ENCODE measurements at places on chromosomes 7 and 10.

DNA sequence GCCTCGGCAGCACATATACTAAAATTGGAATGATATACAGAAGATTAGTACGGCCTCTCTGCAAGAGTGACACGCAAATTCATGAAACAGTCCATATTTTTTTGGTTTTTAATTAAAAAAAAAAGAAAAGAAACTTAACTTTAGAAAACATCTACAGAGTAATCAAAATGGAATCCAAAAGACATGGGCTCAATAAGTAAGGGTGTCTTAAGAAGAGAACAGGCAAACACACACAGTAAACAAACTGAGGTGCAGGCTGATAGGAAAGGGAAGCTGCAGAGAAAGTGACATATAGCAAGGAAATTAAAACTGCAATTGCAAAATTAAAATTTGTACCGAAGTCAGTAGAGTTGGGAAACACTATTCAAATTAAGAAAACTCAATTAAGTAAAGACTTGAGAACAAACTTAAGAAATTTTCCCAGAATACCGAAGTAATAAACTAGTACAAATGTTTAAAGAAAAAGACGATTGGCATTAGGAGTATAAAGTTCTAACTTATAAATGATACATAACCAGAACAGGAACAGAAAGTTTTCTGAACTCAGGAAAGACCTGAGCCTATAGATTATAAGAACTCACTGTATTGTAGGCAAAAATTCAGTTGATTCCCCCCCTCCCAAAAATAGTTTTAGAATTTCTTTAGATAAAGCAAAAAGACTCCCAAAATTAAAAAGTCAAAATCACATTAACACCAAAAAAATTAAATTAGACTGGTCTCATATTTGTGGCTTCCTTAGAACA, 16.3 kb downstream of the MTPN start:
- no peak for DNase-seq

DNA sequence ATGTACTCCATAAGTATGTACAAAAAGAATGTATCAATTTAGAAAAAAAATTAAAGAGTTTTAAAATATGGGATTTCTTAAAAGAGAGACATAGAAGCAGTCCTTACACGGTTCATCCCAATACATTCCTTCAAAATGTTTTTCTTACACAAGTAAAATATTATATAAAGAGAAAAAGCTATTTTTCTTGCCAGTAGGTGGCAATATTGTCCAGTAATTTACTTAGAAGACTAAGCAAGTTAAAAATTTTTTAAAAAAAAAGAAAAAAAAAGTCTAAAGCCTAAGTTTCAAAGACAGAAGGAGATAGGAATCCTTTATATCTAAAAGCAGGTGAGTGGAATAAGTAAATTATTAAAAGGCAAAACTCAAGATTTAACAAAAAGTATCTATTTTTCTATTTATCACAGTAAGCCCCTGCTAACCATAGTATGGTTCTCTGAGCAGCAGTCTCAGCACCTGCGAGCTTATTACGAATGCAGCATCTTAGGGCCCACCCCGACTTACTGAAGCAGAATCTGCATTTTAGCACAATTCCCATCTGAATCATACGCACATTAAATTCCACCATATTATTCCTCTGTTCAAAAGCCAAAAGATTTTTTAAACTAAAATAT, 240.6 kb downstream of the DGKI start:
- no peak for DNase-seq

DNA sequence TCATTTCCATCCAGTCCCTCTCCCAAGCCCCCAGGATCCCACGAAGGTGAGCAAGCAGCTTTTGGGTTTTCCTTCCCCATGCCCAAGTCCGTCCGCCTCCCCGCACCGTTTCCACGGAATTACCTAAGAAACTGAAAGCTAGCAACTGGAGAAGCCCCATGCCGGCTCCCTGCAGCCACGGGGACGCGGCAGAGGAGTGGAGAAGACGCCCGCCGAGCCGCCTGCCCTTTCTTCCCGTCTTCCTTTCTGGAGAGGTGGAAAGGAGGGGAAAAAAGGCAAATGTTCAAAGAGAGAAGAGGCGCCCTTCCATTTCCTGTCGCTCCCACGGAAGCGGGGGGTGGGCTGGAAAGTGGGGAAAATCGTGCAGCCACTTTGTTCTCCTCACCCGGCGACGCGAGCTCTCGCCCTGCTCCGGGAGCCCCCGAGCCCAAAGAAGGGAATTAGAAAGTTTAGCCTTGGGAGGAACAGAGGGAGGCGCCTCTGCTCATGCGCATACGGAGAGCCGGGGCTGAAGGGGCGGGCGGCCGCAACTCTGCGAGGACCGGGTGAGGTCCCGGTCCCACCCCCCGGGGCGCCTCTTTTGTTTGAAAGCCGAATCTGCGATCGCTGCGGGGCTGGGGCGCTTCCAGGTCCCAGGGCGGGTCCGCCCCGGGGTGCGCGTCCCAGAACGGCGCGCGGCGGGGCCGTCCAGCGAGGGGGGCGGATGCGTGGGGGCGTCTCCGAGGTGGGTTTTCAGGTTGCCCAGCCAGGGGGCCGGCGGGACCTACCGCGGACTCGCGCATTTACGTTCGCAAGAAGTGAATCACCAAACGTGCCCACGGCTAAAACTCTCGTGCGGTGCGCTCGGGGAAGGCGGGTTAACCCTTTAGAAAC, at the start of gene LAMB1:
LAMB1 (minus strand) TSS at position 436 of the 873 bp plus-strand sequence; CDS start at position 160, 276 bp downstream.
- peak; percentile 80 for DNase-seq

DNA sequence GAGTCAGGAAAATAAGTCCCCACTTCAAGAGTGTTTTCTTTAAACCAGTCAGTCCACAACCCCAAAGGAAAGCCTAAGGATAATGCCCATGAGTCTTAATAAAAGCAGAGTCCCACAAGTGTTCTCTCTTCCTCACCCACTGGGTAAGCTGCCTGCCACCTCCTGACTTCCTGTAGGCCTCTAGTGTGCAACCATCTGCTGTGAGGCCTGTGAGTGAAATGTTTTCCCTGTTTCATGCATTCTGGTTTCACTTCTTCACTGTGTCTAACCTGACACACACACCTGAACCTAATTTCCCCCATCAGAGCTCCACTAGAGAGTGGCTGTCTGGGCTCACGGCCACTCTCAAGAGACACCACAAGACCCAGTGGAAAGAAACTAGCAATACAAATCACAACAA, 38.9 kb upstream of the GDF10 start:
- no peak for DNase-seq

- DNase-seq = peak; percentile 9
Measured at GRCh38 chr7:1850111-1850975, 180.3 kb downstream of the ELFN1 start.

GRCh38 chr10:52807803-52808202, 35.2 kb upstream of the MBL2 start:
- DNase-seq = no peak

DNA sequence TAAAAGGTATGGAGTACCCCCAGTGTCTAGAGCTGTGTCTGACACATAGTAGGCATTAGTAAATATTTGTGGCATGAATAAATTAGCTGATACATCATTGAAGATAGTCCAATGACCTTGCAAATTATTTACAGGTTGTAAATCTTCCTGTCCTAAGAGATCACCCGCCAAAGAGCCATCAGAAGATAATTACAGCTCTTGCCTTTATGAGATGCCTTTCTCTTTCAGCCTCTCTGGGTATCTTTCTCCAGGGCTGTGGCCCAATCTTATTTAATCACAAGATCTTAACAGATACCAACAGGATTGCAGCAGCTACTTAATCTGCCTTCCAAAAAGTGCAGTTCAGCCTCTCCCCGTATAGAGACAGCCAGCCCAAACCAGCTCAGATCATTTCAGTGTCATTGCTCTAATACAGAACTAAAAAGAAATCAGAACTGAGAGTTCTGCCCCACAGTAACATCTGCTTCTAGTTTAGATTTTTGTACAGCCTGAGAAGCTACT, 41.5 kb downstream of the MYOF start:
- no peak for DNase-seq

- DNase-seq = peak; percentile 59
Measured at GRCh38 chr10:85995791-85996190, 370.8 kb downstream of the GRID1 start.

DNA sequence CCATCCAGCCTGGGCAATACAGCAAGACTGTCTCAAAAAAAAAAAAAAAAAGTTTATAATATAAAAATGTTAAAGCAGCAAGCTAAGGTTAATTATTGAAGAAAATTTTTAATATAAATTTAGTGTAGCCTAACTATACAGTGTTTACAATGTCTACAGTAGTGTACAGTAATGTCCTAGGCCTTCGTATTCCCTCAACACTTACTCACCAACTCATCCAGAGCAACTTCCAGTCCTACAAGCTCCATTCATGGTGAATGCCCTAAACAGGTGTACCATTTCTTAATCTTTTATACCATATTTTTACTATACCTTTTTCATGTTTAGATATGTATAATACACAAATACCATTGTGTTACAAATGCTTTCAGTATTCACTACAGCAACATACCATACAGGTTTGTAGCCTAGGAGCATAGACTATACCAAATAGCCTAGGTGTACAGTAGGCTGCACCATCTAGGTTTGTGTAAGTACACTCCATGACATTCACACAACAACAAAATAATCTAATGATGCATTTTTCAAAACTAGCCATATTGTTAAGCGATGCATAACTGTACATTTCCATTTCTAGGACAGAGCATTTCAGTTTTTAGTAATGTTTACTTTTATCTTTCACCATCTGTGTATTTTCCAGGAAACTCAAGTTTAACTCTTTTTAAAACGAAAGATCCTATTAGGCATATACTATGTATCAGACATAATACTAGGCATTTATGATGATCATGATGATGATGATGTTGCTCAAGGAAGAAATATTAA, 43.3 kb downstream of the CNOT4 start:
- DNase-seq = no peak

- no peak for DNase-seq
Measured at GRCh38 chr10:104273899-104274575, 5.1 kb downstream of the GSTO2 start.

GRCh38 chr10:119663866-119664698, 12.9 kb downstream of the BAG3 start:
- peak; percentile 69 for DNase-seq

DNA sequence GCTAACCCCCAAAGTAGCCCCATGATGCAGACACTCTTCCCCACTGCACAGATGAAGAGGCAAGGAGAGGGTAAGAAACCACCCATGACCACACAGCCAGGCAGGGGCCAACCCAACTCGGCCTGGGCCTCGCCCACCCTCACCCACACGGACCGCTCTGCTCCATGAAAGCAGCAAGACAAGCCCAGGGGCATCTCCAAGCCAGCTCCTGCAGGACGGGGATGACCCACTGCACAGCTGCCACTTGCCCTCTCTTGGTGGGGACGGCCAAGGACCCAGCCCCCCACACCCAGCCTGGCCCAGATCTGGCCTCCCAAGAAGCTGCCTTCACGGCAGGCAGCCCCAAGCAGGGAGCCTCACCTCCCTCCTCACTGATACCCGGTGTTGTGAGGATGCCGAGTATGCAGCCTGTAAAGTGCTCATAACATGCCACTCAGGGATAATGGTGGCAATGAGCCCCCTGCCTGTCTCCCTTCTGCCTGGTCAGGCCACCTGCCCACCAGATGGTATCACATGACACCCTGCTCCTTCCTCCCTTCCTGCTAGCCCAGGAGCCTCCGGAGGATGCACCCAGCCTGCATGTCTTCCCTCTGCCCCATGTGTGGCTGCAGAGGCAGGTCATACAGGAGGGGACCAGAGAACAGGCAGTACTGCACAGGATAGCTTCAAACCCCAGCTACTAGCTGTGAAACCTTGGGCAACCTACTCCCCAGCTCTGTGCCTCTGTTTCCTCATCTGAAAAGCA, 23.3 kb downstream of the OGDHL start:
- DNase-seq = no peak
